Body of pancreas (tissue), 4 donors: ENCODE measurements at places on chromosomes 7 and 10.
A peak's percentile ranks its signal among the peaks of the same experiment; 100 is the strongest.

DNA sequence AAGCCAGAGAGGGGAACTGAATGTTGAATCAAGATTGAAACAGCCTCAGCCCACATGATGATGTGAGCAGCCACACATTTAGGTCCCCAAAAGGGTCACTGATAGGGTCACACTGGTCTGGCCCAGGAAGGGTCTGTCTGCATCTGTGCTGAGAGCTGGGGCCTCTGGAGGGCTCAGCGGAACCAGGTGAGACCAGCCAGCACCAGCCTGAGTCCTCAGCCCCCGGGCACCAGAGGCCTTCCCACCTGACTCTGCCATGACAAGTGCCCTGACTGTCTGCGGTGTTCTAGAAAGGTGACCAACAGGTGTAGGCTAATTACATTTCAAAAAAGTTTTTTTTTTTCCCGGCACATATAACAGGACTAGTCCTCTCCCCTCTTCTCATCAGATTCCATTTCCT, 76.2 kb downstream of the WDR11 start:
- DNase-seq: no peak

DNA sequence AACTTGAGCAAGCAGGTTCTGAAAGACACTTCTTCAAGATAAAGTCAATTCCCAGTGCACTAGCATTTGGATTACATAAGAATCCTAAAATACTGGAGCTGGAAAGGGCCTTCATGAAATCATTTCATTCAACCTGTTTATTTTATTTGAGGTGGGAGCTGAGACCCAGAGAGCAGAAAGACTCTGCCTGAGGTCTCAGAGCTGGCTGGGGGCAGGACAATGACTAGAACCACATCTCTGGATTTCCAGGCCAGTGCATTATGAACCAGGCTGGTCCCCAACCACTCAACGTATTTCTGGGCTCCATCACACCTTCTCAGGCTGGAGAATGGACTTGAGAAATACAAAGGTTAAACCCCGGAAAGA, 8.4 kb downstream of the ANXA11 start:
- DNase-seq: no peak

DNA sequence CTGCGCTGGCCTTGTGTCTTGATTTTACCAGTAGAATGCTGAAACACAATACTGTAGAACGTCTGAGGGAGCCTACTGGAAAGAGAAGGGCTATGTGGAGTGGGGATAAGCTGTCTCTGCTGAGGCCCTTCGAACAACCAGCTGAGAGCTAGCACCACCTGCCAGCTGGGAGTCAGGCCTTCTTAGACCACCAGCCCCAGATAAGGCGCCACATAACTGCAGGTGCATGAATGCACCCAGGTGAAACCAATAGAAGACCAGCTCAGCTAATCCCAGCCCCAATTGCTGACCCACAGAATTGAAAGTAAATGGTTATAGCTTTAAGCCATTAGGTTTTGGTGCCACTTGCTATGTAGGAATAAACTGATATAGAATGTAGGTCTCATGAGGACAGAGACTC, 438.4 kb downstream of the ADRA2A start:
- no peak for DNase-seq

- no peak for DNase-seq
Observed at GRCh38 chr7:97623333-97623732, 108.6 kb upstream of the TAC1 start.

- no peak for DNase-seq
Observed at GRCh38 chr7:66668677-66669076, 40.0 kb downstream of the KCTD7 start.

DNA sequence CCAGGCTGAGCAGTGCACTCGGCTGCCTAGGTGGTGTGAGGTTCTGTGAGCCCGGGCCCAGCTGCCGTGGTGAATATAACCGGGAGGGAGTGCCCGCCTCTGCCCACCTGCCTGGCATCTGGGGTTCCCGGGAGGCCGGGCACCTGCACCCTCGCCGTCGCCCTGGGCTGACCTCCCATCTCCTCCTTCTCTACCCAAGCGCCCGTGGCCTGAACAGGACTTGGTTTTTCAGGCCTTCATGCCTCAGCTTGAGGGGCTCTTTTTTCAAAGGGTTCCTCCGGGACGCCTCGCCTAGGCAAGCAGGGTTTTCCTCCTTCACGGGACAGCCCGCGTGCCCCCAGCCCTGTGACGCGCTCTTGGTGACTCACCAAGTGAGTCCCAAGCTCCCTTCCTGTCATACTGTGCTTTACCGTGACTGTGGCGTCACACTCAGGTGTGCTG, 9.9 kb downstream of the INPP5A start:
- no peak for DNase-seq

DNA sequence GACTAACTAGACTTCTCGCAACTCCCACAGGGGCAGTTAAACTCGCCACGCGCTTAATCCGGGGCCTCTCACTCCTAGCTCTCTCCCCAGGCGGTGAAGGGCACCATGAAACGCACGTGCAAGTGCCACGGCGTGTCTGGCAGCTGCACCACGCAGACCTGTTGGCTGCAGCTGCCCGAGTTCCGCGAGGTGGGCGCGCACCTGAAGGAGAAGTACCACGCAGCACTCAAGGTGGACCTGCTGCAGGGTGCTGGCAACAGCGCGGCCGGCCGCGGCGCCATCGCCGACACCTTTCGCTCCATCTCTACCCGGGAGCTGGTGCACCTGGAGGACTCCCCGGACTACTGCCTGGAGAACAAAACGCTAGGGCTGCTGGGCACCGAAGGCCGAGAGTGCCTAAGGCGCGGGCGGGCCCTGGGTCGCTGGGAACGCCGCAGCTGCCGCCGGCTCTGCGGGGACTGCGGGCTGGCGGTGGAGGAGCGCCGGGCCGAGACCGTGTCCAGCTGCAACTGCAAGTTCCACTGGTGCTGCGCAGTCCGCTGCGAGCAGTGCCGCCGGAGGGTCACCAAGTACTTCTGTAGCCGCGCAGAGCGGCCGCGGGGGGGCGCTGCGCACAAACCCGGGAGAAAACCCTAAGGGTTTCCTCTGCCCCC, 19.5 kb downstream of the WNT8B start:
- peak; percentile 85 for DNase-seq

DNA sequence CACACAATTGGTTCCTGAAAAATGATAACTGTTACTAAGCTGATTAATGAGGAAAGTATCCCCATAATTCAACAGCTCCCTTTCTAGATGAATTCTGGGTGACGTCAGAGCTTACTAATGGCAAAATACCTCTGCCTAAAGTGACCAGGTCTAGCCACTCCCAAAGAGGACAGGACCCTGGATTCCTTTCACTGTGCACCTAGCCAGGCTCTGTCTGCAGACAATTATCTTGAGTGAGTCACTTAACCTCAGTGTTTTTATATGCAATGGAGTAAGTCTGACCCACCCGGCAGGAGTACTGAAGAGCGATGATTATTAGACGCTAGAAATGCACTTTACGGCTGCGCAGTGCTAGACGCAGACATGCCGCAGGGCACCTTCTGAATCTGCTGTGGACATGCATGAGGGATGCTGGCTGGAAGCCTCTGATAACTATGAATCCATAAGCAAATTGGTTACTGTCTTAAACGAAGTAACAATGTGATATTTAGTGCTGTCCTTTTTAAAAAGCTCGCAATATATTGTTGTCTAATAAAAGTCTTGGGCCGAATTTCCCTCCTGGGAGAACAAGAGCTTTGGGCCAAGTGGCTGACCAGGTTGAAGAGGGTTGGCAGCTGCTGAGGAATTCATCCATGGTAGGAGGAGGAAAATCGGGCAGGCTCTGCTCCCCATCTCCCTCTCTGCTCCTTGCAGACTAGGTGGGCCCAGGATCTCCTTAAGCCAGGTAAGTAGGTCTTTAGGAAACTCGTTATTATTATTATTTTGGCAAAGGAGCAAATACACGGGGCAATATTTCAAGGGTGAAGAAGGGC, 4.6 kb upstream of the INPP5A start:
- no peak for DNase-seq

DNA sequence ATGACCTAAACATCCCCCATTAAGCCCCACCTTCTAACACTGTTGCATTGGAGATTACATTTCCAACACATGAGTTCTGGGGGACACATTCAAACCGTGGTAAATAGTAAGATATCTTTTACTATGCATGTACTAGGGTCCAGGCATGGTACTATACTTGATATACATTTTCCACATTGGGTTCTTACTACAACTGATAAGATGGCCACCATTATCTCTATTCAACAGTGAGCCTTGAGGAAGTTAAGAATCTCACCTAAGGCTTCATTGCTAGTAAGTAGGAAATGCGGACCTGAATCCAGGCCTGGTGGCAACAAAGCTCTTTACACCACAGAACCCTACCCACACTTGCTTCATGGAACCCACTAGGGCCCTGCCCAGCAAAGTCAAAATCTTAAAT, 5.7 kb downstream of the PANK1 start:
- no peak for DNase-seq

DNA sequence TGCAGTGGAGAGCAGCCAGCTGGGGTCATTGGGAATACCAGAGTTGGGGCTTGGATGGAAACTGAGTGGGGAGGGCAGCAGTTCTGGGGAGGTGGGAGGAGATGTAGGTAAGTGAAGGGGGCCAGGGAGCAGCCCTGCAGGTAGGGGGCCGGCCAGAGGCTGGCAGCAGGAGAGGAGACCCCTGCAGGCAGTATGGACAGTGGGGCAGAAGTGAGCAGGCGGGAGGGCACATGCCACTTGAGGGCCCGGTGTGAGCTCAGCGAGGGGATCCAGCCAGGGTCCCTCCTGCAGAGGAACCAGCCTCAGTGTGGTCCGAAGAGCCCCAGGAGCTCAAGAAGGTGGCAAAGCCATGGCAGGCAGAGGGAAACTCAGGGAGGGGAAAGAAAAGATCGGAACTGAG, 75.4 kb downstream of the WDR11 start:
- DNase-seq: no peak

DNA sequence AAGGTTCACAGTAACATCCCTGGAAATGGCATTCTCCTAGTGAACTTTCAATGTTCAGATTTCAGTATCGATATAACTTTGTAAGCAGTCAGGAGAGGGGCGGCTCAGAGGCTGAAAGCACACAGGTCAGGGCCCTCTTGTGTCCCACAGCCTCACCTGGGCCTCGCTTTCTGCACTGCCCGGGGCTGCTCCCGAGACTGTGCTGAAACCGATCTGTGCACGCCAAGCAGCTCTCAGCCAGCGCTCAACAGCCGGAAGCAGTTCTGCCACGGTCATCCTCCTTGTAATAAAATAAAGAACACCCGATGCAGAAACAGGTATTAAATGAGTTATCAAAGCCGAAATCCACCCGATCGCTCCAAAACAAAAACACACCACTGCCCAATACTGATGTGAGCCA, 106.0 kb downstream of the DIP2C start:
- no peak for DNase-seq

DNA sequence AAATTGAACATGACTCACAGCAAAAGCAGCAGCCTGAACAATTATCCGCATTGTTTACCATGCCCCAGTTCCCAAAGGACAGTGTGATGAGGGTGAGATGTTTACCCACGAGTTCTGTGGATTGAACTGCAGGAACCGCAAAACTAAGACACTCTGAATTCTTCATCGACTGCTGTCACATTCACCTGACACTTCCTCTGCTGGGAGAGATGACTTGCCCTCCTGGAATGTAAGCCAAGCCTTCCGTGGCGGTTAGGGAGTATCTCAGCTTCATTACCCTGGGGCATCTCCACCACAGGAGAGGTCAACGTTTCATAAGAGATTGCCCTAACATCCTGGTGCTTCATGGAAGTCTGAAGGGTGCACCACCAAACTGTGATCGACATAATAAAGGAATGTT, 374.6 kb upstream of the ADARB2 start:
- DNase-seq: no peak

DNA sequence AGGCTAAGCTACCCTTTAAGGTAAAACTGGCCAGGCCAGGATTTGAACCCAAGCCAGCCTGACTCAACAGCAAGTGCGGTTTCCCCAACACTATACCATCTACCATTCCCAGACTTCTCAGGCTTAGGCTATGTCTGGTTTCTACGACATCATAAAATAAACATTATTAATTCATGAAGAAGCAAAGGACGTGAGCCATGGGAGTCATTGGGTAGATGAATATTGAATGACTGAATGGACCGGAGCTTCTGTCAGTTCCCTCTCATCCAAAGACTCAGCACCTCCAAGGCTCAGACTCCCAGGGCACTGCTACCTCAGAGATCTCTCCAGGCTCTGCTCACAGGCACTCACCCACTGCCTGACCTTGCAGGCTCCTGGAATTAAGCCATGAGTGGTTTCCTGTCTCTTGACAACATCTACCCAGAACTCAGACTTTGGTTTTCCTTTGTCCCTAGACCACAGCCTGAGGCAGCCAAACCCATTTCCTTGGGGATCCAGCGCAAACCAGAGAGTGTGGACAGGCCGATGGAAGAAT, 64.6 kb upstream of the STEAP1B start:
- peak; percentile 47 for DNase-seq

DNA sequence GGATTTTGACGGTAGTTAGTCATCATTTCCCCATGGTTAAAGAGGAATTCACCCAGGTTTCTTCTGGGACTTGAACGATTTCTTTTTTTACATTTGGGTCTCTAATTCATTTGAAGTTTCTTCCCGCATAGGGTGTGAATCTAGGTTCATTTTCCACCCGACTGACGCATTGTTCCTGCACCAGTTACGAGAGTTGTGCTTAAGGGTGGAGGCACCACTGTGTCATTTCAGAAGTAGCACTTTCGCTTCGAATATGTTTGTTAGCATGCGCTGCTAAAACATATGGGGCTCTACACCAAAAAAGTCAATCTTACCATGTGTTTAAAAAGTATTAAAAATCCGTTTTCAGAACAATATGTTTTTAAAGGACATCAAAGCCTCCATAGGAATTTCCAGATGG, 140.3 kb downstream of the VIPR2 start:
- DNase-seq: no peak
